ENCODE measurements at places on chromosomes 13 and 19.

DNA sequence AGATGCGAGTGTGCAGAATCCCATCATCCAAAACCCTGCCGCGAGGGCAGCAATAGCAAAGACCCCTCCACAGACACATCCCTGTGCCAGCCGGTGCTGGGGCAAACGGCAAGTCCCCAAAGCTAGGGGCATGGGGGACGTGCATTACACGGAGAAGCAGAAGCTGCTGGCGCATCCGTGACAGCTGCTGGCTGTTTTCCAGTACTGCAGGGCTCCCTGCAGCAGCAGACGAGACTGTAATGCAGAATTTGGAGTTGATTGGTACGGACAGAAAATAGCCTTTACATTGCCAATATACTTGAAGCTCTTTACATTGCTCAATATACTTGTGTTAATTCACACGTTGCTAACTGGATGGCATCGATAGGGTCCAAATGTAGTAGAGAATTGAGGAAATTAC lies 77.2 kb upstream of the TMTC4 start:
- DNase-seq = no peak

DNA sequence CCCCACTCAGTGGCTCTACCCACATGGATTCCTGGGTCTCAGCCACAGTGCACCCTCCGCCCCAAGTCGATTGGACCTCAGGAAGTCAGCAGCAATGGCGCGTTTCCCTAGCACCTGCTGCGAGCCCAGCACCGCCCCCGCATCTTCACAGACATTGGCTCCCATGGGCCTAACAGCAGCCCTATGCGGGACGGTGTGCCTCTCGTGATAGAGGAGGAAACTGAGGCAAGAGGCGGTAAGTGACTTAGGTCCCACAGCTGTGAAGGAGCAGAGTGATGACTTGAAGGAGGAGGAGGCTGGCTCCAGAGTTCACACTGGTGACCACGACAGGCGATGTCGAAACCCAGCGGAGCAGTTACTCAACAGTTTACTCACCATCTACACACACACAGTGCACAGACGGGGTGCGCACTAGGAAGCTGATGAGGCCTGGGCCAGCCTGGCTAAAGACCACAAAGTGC lies 104.5 kb upstream of the SOX1 start:
- DNase-seq = no peak

- no peak for DNase-seq
Observed at GRCh38 chr19:3760871-3761361, 576 bp downstream of the APBA3 start.

DNA sequence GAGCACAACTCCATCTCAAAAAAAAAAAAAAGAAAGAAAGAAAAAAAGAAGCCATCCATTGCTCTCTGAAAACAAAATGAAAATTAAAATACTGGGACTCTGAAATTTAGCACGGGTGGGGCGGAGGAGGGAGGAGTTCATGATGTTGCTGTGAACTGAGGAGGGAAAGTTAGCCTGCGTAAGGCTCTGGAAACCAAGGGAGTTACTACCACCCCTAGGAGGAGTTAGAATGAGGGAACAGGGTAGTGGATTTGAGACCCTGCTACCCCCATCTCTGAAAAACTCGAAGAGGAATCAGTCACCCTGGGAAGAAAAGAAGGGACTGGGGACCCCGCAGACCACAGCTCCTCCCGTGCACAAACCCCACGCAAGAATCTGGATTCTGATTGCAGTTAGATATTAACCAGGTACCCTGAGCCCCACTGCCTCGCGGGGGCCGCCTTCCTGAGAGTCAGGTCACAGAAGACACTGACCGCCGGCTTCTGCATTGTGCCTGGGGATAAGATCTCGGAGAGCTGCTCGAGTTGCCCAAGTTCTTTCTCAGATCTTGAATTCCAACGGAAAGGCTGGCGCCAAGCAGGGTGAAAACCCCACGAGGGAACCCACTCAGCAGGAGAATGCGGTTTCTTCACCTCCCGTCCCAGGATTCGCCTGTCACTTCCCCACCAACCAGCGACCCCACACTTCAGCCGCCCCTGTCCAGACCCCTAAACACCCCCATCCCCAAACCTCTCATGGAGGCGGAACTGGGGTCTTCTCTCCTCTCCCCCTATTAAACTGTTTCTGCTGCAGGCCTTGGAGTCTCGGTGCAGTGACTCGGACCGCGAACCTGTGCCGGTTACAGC lies 870 bp downstream of the ZNF442 start:
- DNase-seq = no peak

DNA sequence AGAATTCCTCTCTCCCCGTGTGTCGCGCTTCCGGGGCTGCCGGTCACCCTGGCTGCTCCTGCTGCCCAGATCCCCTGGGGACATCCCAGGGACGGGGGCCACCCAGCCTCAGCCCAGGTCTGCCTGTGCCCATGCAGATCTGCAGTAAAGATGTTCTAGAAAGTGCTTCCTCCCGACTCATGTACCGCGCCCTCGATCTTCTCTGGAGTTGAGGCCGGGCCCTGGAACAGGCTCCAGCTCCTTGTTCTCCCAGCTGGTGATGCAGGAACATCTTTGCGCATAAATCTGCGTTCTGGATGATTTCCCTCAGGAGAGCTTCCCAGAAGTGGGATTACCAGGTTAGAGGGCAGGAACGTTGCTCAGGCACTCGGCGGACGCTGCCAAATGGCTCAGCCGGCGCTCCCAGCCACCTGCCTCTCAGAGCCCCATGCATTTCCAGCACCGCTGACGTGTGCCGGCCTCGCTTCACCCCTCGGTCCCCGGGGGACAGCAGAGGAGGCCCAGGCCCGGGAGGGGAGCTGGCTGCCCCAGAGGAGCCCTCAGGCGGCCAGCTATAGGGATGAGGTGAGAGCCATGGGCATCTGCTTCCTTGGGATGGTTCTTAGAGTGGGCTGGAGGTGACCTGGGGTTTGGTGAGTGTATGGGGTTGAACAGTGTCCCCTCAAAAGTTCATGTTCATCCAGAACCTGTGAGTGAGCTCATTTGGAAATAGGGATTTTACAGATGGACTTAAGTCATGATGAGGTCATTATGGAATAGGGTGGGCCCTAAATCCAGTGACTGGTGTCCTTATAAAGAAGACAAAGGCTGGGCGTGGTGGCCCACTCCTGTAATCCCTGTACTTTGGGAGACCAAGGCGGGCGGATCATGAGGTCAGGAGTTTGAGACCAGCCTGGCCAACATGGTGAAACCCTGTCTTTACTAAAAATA lies 42.6 kb downstream of the CRTC1 start:
- no peak for DNase-seq

DNA sequence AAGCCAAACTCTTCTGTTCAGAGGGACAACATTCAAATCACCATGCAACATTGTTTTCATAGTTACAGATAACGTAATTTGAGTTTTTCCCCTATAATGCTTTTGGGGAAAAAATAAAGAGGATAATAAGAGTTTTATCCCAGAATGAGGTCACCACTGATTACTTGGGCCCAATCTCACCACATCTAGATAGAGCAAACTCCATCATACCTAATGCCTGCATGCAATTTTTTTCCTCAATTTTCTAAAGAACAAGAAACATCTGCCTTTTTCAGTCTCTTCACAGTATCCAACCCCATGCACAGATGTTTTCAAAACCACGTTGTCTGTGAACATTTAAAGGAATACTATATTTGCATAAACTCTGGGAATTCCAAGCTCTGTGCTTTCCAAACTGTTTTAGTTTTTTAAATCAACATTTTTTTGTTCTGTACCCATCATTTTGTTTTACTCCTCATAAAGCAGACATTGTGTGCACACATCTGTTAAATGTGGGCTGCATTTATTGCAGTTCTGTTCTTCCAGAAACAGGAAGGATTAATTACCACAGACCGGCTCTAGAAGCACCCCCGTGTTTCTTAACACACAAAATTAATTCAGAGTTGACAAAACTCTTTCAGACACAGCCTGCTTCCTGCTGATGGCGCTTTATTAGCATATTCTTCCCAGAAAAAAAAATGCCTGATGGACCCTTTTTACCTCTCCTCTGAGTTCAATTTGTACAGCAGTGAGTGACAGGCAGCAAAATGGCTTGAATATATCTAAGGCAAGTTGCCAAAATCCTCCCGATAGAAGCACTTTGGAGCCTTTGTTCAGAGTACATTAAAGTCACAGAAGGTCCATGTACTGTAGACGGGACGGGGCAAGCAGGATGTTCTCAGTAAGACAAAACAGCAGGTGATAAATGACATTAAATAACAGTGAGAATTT lies 1171.9 kb downstream of the EFNB2 start:
- DNase-seq = peak; percentile 46

DNA sequence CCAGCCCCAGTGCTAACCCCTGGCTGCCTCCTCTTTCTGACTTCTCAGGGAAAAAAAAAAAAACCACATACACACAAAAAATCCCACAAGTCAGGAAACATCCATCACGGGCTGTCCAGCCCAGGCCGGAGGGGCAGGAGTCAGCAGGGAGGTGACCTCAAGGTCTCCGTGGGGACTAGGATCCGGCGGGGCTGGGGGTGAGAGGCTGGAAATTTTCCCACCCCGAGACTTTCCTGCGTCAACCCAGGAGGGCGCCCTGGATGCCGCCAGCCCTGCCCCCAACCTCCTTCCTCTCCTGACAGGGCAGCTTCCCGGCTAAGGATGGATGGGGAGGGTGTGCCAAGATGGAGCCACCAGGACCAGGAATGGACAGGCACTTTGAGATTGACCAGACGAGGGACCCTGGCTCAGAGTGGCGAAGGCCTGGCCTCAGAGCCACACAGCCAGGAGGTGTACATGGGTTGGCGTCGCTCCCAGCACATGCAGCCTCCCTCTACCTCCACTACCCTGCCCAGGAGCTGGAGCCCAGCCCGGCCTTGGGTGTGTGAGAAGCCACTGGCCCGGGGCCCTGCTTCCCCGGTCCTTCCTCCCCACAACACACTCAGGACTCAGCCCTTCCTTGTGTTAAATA lies 33.3 kb downstream of the BLOC1S3 start:
- no peak for DNase-seq

GRCh38 chr13:84931264-84931663 lies 868.0 kb downstream of the SLITRK6 start:
- no peak for DNase-seq

DNA sequence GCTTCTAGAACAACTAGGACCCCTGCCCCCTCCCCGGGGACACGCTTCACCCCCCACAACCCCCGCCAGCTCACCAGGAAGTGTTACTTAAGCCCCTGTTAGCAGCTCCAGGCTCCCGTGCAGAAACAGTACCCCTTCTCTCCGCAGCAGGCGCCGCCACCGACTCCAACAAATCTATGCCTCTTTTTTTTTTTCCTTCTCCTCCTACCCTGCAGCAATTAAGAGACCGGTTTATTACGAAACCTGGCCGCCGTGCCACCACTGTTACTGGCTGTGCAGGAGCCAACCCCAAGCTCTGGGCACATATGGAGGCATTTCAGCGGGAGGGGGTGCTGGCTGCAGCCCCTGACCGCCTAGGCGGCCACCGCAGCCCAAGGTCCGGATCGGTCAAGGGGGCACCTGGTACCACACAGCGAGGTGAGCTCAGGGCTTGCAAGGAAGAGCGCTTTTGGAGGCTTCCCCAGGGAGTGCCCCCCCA lies 2.4 kb downstream of the GADD45B start:
- no peak for DNase-seq

- DNase-seq = no peak
Observed at GRCh38 chr13:72180253-72180952, 313.4 kb upstream of the DACH1 start.

- no peak for DNase-seq
Observed at GRCh38 chr13:21550918-21551317, 53.1 kb downstream of the MICU2 start.

DNA sequence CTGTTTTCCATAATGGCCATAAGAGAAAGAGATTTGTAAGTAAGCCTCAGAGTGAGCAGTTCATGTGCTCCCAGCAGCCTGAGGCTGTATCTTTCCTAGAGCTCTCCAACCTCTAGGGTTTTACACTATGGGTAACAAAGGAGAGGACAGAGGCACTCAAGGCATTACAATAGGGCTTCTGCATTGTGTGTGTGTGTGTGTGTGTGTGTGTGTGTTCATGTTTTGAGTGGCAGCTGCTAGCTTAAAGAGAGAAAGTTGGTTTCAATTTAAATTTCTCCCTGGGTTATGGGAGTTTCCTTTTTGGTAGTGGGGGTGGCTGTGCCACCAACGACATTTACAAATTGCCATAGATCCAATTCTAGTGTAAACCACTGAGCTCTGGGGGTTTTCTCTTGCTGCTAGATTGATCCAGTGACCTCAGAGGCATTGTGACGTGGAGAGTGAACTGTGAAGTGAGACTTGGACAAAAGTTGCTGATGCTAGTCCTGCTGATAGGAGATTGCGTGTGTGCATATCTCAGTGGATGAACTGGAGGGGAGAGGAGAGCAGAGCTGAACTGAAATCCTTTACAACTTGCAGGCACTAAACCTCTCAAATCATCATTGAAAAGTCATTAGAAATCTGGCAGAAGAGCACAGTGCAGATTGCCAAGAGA lies 67.2 kb upstream of the OLFM4 start:
- no peak for DNase-seq

GRCh38 chr19:10508707-10509106 lies 5.6 kb upstream of the KEAP1 start:
- no peak for DNase-seq

DNA sequence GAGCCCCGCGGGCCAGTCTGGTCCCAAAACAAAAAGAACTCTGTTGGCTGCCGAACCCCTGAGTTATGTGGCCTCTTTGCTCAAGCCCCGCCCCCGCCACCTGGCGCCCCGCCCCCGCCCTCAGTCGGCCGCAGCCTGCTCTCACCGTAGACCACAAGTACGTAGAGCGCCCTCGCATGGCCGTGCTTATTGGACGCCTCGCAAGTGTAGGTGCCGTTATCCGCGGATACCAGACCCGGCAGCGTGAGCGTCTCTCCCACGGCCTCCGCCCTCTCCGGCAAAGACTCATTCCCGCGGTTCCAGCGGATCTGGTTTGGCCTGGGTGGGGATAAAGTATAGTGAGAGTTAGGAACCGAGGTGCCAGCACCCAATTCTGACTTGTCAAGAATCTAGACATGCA lies 5.5 kb upstream of the ZNF428 start:
- no peak for DNase-seq

- no peak for DNase-seq
Observed at GRCh38 chr19:13006431-13007281, 11.4 kb downstream of the NFIX start.

DNA sequence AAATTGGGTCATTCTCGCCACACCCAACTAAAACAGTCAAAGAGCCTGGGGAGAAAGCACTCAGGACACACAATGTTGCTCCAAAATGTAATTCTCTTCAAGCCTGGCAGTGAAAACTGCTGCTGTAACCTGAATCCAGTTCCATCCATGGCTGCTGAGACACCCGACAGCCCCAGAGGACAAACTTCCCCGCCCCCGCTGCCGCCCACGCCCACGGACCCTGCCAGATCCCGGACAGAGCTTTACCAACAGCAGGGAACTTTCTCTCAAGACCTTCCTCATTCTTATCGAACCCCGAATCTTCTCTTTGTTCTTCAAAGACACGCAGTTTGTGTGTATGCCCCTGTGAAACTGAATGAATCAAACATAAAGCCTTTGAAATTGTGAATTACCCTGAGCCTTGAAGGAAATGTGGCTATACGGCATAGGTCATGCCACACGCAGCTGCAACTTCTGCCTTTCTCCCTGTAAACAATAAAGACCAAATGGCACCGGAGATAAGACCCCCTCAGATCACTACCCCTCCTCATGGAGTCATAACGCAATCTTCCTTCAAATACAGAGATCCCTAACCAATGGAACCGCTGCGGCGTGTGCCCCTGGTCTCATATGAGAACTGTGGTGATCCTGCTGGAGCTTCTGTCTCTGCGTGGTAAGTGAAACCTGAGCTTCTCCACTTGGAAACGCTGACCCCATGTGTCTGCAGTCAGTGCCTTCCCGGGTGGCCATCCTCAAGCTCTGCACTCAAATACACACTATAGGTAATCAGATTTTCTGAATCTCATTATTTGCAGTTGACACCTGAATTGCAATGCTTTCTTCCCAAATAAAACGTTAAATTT lies 4.8 kb upstream of the LAMP1 start:
- no peak for DNase-seq

Data from NCI-H1417 treated with DMSO at 0.1 percent for 48 hours (cell line).